ENCODE measurements at places on chromosomes 2 and 18. TPM values are rescaled to one million over a fixed set of nuclear protein-coding genes. Genes with fewer than 3 reads are reported as not detected.

Gene CTDP1
- 26.8 TPM for total RNA-seq

Gene CRYGC
- not detected for total RNA-seq

Gene BCL2L11
- total RNA-seq: 8.0 TPM

Gene NXPH2
- total RNA-seq: not detected

Gene CYS1
- 0.36 TPM for total RNA-seq

Gene TSPYL6
- total RNA-seq: not detected
